Hypothalamus (tissue), 51 donors: ENCODE measurements at places on chromosomes 5 and 9.

- DNase-seq: no peak
Observed at GRCh38 chr5:98503616-98504015, 269.8 kb upstream of the RGMB start.

- no peak for DNase-seq
Observed at GRCh38 chr9:7394002-7394774, 405.4 kb downstream of the DMAC1 start.

- no peak for DNase-seq
Observed at GRCh38 chr5:66661149-66661548, 65.0 kb downstream of the MAST4 start.

DNA sequence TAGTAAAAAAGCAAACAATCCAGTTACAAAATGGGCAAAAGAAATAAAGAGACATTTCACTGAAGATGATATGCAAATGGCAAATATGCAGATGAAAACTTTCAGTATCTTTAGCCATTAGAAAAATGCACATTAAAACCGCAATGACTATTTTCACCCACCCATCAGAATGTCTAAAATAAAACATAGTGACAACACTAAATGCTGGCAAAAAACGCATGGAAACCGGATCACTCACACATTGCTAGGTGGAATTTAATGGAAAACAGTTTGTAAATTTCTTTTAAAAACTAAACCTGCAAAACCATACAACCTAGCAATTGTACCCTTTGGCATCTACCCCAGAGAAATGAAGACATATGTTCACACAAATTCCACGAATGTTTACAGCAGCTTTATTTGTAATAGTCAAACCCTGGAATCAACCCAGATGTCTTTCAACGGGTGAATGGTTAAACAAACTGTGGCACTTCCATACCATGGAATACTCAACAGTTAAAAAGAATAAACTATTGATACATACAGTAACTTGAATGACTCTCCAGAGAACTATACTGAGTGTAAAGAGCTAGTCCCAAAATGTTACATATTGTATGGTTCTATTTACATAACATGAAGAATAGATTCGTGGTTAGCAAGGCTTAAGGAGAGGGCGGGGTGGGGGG, 17.2 kb upstream of the PAM start:
- DNase-seq: no peak

- no peak for DNase-seq
Observed at GRCh38 chr5:132476876-132477781, 13.4 kb downstream of the IRF1 start.

- DNase-seq: no peak
Observed at GRCh38 chr5:147509041-147509709, 693 bp downstream of the DPYSL3 start.

DNA sequence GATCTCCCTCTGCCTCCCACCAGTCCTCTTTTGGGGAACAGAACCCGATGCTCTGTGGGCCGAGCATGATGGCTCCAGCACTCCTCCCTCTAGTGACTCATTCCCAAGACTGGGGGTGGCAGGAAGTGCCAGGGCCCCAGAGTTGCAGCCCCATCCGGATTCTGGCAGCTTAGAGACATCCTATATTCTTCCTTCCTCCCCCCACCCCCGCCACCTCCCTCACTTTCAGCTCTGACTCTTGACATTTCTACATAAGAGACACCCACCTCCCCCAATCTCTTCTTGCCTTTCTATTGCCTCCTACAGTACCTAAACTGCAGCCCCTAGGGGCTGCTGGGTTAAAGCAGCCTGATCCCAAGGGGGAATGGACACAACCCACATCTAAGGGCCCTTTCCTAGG, 47.1 kb upstream of the MATR3 start:
- no peak for DNase-seq

DNA sequence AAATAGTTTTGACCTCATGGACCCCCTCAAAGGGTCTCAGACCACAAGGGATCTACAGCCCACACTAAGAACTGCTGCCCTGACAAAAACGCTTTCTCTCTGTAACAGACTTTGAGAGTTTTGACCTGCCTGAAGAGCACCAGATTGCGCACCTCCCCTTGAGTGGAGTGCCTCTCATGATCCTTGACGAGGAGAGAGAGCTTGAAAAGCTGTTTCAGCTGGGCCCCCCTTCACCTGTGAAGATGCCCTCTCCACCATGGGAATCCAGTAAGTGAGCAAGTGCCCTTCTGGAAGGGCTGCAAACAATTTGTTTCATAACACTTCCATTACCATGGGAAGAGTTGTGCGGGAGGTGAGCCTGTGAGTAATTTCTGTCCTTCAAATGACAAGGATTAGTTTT, 6.0 kb downstream of the PTTG1 start:
- no peak for DNase-seq

GRCh38 chr5:140694276-140694675, 3.0 kb downstream of the HARS2 start:
- DNase-seq: no peak

GRCh38 chr9:122334916-122335315, 35.9 kb upstream of the PTGS1 start:
- DNase-seq: no peak

- DNase-seq: no peak
Observed at GRCh38 chr5:167608390-167609272, 682.8 kb upstream of the WWC1 start.

- no peak for DNase-seq
Observed at GRCh38 chr5:129670957-129671500, 76.9 kb upstream of the MINAR2 start.

GRCh38 chr5:30405821-30406220, 787.7 kb upstream of the CDH6 start:
- no peak for DNase-seq

DNA sequence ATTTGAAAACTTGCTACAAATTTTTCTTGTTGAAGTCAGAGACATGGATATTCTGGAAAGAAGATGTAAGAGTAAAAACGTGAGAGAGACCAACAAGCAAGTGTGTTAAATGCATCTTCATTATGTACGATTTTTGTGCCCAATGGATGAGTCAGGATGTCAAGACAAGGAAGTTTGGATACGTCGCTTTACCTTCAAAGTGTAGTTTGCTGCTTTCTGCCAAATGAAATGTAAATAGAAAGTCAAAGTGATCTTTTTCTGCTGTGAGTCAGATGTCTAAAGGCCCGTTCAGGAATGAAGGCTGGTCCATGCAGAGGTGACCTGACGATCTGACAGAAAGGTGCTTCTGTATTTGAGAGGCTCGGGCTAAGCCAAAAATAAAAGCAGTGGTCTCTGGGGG, 273.1 kb upstream of the PIK3R1 start:
- DNase-seq: no peak

GRCh38 chr5:39169081-39169480, 50.3 kb downstream of the FYB1 start:
- DNase-seq: no peak

DNA sequence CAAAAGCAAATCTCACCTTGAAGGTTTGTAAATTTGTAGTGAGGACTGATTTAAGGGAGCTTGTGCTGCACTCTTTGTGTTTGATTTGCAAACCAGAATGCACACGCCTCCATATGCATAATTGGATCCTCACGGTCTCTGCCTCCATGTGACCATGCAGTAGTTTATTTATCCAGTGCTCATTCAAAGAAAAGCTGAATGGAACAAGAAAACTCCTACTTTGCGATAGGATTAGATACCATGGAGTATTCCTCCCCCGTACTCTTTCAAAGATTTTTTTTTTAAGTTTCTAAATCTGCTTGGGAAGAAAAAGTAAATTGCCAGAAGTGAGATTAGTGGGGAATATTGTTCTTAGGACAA, 290.4 kb upstream of the TUT7 start:
- no peak for DNase-seq

GRCh38 chr5:40653221-40654022, 26.3 kb upstream of the PTGER4 start:
- no peak for DNase-seq

GRCh38 chr9:92180669-92181181, 65.5 kb upstream of the SPTLC1 start:
- DNase-seq: no peak

DNA sequence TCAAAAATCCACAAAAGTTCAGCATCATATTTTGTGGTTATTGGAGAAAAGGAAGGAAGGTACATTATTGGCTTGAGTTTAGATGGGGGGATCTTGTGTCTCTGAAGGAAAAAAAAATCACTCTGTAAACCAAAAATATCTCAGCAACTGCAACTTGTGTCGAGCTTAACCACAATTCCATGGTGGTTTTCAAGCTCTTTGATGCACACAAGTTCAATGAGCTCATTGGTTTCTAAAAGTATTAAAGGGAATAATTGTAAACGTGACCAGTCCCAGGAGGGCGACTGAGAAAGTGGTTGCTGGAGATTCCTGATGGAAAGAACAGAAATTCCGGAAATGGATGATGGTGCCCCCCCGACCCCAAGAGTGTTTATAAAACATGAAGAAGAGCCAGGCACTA, 173.8 kb downstream of the PSAT1 start:
- DNase-seq: no peak

DNA sequence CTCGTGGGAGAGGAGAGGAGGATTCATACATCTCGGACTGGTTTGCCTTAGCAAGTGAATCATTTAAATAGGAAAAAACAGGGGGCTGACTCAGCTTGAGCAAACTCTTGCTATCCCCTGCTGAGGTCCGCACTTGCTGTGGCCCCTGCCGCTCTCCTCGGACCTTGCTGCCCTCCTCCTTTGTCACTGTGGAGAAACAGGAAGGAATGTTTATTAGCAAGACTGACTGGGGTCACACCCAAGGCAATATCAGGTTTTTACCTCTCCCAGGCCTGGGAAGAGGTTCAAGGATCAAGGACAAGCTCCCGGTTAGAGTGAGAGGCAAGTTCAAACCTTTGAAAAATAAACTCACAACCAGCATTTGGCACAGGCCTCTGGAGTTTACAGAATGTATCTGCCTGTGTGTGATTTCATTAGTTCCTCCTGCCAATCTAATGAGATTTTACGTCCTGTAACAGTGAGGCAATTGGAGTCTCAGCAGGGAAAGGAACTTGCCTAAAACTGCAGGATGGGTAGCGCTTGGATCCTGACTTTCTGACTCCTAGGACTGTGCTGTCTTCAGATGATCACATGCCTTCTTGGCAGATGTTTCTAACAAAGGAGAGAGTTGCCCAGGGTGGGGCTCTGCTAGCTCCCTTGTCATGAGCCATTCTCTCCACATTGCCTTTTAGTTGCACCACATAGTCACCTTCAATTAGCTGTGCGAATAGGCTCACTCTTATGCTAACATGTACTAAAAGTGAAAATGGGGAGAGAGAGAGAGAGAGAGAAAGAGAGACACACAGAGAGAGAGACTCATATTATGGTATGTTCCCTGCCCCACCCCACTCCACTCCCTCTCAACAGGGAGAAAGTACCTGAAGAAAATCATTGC, 108.6 kb upstream of the CDKN2B start:
- DNase-seq: no peak

DNA sequence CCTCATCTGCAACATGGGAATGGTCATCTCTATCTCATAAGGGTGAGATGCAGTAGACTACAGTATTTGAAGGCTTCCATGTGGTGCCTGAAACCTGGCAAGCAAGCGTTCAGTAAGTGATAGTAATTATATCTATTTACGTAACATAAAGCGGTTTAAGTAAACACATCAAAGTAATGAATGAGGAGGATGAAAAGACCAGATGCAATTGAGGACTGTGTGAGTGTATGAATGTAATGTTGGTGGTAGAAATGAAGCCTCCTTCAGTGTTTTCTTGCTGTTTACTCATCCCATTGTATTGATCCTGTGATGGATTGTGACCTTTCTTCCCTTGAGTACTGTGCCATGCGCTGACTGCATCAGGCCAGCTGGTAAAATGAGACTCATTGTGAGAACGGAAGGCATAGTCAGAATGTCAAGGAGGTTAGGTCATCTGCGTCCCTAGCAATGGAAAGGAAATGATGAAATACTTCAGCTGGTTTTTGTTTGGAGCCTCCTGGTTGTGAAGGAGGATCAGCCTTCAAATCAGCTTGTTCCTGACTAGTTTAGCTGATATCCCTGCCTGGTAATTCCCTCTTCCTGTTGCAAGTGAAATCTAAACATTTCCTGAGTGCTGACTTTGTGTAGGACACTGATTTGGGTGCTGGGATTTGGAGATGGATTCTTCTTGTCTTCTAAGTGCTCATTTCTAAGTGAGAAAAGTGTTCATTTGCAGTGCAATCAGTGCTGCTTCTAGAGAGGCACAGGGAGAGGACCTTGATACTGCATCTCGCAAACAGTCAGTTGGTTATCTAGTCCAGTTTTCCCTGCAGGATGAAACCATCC, 35.6 kb downstream of the TNFSF8 start:
- DNase-seq: no peak

- no peak for DNase-seq
Observed at GRCh38 chr9:38176251-38176650, 107.2 kb upstream of the SHB start.

GRCh38 chr9:122418016-122418415, 47.2 kb downstream of the PTGS1 start:
- no peak for DNase-seq

DNA sequence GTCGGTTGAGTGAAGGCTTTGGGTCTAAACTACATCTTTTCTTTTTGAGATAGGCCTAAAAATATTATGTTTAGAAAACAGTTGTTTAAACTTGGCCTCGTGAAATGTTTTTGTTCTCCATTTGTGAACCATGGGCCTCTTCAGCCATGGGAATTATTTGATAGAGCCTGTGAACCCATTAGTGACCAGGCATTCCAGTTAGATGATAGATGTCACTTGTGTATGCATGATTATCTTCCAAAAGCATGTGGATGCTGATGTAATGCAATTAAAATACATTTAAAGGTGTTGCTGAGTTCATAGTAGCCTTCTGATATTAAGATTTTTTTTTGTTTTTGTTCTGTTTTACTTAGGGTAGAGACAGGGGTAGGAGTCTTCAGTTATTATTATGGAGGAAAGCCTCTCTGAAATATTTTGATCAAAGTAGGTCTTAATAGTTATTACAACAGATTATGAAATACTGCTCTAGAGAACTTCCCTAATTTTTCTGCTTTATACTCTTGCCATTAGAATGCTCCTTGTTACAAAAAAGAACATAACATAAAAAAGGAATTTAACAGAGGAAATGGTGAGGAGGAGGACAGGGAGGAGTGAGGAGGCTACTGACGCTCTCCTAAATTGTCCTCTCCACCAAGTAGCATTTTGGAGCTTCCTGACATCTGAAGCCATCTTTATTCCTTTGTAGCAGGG, 32.9 kb downstream of the CPEB4 start:
- DNase-seq: no peak

DNA sequence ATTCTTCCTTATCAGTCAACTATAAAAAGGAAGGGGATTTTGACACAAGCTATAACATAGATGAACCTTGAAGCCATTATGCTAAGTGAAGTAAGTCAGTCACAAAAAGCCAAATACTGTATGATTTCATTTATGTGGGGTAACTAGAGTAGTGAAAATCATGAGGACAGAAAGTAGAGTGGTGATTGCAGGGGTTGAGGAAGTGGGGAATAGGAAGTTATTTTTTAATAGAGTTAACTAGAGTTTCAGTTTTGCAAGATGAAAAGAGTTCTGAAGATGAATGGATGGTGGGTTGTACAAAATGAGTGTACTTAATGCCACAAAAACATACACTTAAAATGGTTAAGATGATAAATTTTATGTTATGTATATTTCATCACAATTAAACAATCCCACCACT, 65.4 kb upstream of the FAM174A start:
- DNase-seq: no peak

DNA sequence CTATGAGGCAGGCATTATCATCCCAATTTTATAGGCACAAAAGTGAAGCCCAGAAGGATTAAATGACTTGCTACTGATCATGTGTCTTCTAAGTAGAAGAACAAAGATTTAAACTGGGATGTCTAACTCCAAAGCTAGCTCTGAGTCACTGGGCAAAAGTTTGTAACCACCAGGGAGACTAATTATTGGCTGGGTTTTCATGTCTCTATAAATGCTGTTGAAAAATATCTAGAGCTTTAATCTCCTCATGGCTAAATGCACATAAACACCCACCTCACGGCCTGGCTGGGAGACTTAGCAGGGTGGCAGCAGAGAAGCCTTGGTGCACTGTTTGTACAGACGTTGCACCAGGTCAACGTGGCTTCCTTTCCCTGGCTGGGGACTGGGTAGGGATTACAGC, 144.6 kb downstream of the MELK start:
- DNase-seq: no peak
